Activated effector memory CD4-positive, alpha-beta T cell treated with anti-CD3 and anti-CD28 coated beads, Interleukin-2, amount 50 U/mL, for 16 hours (primary cell): ENCODE measurements at places on chromosomes 4 and X.

DNA sequence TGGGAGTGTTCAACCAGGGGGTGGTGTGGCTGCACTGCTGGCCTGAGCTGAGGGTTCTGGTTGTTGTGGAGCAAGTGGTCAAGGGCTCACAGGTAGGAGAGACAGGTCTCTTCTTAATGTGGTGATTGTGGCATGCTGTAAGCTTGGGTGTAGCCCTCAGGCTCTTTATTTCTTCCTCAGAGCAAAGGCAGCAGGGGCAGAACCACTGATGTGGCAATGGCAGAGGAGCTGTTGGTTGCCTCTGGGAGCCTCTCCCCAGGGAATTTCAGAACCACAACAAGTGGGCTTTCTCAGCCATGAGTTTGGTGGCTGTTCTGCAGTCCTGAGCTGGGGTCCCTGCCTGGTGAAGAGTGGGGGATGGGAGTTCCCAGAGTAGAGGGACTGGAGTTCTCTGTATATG lies 1017.2 kb downstream of the SH3BGRL start:
- DNase-seq = no peak

DNA sequence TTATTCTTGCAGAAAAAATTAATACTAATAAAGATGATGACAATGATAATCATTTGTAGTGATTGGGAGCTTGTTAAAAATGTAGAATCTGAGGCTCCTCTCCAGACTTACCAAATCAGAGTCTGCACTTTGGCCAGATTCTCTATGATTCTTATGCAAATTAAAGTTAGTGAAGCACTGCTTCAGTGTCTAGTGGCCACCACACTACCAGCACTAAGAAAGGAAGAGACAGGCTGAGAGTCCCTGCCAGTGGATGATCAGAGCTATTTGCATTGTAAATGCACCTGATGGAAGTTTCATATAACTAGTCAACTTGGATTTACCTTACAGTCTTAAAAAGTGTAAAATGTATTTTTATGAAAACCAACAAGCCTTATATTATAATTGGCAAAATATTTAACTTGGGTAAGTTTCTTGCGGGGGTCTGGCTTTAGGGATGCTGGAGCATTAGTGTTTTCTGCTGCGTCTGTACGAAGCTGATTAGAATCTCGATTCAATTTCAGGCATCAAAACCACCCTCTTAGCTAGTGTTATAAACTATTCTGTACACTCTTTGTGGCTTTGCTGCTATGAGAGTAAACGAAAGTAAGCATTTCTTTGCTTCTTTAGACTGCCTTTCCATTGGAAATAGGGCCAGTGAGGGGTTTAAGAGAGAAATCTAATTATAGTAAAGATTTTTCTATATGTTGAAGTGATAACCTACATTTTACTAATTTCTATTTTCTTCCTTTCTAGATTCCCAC lies 114.1 kb downstream of the TLL1 start:
- DNase-seq = no peak

DNA sequence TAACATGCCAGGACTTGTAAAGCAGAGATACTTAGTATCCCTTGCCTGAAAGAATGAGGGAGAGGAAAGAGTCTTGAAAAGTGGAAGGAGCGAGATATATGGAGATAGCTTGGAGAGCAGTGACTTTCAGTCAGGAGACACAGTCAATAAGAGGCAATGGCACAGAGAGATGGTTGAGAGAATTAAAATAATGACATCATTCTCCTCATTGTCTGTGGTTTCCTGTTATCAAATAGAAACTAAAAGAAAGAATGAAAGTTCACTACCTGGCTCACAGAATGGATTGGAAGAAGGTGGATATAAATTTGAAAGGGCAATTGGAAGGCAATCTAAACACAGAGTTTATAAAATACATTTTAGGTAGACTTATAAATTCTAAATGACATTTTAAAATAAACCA lies 760.2 kb upstream of the AADAT start:
- DNase-seq = no peak

DNA sequence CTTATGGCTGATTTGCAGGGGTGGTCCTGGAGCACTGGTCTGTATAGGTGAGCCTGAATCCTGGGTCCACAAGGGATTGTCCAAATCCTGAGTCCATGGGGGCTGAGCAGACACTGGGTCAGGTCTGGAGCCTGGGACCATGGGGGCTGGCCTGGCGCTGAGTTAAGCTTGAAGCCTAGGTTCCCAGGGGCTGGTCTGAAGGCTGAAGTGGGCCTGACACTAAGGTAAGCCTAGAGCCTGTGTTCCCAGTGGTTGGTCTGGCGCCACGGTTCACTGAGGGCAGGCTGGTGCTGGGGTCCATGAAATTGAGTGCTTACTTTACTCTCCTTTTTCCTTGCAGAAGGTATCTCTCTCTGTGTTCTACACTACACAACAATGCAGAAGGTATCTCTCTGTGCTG lies 155.8 kb downstream of the RBM46 start:
- no peak for DNase-seq

GRCh38 chr4:150960818-150961217 lies 54.3 kb downstream of the LRBA start:
- DNase-seq = peak; percentile 79
